ENCODE measurements at places on chromosomes 3 and 15. TPM values are rescaled to one million over a fixed set of nuclear protein-coding genes. Genes with fewer than 3 reads are reported as not detected.

- no peak overlapping the region for H3K27ac ChIP-seq
- H3K4me3 ChIP-seq = no peak overlapping the region
- no peaks in the 10 kb centered on the region for H3K27me3 ChIP-seq
- H3K36me3 ChIP-seq = no peaks in the 10 kb centered on the region
These were observed 125.9 kb downstream of the NECTIN3 start for GRCh38 chr3:111197485-111197884.

DNA sequence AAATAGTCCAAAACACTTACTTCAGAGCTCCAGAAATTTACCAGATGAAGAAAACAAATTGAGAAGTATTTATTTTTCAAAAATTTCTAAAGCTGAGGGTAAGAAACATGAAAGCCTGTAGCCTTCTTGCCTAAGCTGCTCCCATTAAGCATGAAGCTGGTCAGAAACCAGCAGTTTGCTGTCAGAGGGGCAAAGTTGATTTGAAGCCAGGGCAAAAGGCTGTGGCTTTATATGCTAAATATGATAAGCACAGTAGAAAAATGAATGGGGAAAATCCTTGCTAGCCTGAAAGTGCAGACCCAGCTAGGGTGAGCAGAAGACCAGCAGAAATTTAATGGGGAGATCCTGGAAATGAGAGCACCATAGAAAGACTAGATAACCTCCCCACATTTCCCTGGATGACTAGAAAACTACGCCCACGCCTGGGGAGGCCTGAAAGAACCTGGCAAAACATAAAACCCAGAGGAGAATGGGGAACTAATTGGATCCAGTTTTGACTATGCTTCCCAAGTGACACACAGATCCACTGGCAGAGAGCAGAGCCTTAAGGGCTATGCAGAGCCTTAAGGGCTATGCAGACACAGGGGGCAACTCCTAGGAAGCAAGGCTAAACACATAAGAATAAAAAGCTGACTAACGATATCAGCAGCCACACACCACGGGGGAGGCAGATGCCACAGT is 43.0 kb upstream of the HEG1 start:
- H3K4me3 ChIP-seq = no peak overlapping the region
- H3K36me3 ChIP-seq = no peaks in the 10 kb centered on the region

GRCh38 chr3:134423153-134423552 is 48.9 kb upstream of the AMOTL2 start:
- peaks cover 5% of the 10 kb centered on the region for H3K4me1 ChIP-seq
- DNase-seq = no peak
- no peaks in the 10 kb centered on the region for H3K27me3 ChIP-seq
- no peak overlapping the region for H3K27ac ChIP-seq
- H3K36me3 ChIP-seq = no peaks in the 10 kb centered on the region
- no peak overlapping the region for H3K4me3 ChIP-seq

DNA sequence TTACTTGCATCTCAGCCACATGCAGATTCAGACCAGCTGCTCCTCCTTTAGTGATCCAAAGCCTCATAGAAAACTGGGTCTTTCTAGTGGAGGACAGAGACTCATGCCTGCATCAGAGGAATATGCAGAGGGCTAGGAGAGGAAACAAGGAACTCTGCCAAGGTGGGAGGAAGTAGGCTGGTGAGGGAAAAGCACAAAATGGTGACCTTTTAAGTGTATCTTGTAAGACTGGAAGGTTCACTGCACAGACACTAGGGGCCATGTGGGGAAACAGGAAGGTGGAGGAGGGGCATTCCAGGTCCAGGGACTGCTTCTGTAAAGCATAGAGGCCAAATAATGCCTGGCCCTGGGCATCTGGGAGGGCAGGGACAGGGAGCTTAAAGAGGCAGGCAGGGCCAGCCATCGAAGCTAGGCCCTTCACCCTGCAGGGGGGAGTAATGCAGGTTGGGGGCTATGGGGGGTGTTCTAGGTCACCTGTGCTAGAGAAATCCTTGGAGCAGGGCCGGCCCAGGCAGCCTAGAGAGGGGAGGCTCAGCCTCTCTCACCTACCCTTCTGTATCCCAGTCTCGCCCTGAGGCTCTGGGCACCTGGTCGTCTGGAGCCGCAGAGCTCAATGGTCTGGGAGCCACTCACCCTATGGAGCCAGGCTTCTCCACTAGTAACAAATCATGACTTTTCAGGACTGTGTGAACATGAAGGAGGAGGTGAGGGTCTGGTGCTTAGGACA is 117.7 kb downstream of the DNAJB8 start:
- no peak overlapping the region for H3K4me3 ChIP-seq
- no peaks in the 10 kb centered on the region for H3K27me3 ChIP-seq
- peak overlapping the region; percentile 28 for H3K27ac ChIP-seq
- peak; percentile 21 for DNase-seq
- H3K36me3 ChIP-seq = no peaks in the 10 kb centered on the region
- peaks cover 10% of the 10 kb centered on the region for H3K4me1 ChIP-seq

The CATSPER2 gene
- total RNA-seq = 1.9 TPM

DNA sequence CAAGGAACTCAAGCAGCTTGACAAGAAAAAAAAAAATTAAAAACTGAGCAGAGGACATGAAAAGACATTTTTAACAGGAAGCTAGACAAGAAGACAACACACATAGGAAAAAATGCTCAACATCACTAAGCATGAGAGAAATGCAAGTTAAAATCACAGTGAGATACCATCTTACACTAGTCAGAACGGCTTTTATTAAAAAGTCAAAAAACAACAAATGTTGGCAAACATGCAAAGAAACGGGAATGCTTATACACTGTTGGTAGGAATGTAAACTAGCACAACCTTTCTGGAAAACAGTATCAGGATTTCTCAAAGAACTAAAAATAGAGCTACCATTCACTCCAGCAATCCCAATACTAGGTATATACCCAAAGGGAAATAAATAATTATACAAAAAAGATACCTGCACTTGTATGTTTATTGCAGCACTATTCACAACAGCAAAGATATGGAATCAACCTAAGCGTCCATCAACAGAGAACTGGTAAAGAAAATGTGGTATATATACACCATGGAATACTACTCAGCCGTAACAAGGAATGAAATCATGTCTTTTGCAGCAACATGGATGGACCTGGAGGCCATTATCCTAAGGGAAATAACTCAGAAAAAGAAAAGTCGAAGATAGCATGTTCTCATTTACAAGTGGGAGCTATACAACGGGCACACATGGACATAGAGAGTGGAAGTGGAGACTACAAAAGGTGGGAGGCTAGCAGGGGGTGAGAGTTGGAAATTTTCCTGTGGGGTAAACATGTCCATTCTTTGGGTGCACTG is 5.2 kb downstream of the GOLIM4 start:
- no peak overlapping the region for H3K27ac ChIP-seq
- DNase-seq = no peak
- H3K4me3 ChIP-seq = no peak overlapping the region
- peaks cover 3% of the 10 kb centered on the region for H3K27me3 ChIP-seq
- no peaks in the 10 kb centered on the region for H3K36me3 ChIP-seq

Measured in endothelial cell (in vitro differentiated cells).